HepG2 (cell line): ENCODE measurements at places on chromosomes 5 and 9.

DNA sequence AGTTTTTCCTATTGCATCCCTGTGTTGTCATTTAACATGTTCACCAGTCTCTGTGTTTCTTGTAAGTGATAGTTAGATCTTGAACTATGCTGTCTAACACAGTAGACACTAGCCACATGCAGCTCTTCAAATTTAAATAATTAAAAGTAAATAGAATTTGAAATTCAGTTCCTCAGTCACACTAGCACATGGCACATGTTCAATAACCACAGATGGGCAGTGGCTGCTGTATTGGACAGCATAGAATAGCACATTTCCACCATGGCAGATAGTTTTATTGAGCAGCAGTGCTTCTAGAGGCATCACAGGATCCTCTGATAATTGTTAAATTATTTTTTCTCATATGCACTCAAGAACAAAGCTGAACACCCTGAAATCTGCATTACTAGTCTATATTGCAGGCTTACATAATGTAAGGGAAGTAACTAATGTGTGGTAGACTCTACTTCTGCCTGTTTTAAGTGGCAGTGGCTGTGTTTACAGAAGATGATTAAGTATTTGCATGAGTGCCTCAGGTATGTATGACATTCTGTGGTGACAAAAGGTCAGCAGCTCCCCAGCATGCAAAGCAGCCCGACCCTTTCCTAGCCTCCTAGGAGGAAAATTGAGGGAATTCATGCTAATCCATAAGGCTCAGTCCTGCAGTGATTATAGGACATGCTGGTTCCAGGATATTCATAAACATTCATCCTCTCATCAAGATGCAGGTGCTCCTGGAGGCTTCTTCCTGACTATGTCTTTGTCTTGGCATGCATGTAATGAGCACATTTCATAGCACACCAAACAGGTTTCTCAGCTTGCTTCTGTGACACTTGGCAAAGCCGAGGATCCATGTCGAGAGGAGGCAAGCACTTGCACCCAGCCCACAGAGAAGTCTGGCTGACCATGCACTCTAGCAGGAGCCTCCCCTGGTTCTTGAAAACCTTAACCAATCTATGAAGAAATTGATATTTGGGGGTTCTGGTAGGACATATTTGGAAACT lies 45.5 kb downstream of the SH3RF2 start:
- DNase-seq: peak; percentile 79

GRCh38 chr5:15285901-15286583 lies 213.9 kb upstream of the FBXL7 start:
- DNase-seq: no peak

DNA sequence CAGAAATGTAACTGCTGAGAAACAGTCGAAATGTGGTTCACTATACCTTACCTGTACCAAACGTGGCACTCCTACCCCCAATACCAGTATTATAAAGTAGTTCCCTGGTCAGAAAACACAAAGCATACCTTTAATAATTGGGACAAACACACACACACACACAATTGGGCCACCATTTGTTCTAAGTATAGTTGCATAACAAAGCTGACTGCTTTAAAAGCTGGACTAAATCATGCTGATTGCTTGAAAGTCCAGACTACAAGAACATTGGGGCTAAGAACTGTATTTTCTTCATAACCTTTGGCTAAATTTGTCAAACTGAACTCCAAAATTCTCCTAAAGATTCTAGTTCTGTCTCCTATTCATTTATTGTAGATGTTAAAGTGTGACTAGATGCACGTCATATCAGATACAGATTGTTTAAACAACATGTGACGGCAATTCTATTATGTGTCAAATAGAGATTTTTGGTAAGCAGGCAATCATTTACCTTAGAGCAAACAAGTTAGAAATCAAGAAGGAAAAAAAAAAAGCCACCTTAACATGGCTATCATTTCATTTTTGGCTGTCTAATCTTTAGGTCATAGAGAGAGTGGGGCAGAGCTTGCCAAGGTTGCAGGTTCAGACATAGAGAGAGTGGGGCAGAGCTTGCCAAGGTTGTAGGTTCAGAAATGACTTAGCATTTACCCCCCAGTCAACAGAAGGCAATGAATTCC lies 265.1 kb downstream of the ARL15 start:
- DNase-seq: peak; percentile 8

- peak; percentile 74 for DNase-seq
Observed at GRCh38 chr9:3526165-3526996, 580 bp upstream of the RFX3 start.

- DNase-seq: no peak
Observed at GRCh38 chr5:159773062-159773924, 143.0 kb upstream of the ADRA1B start.

GRCh38 chr9:27107241-27107640 lies 1.8 kb upstream of the TEK start:
- no peak for DNase-seq

- DNase-seq: no peak
Observed at GRCh38 chr9:132239518-132239917, 77.7 kb downstream of the NTNG2 start.

DNA sequence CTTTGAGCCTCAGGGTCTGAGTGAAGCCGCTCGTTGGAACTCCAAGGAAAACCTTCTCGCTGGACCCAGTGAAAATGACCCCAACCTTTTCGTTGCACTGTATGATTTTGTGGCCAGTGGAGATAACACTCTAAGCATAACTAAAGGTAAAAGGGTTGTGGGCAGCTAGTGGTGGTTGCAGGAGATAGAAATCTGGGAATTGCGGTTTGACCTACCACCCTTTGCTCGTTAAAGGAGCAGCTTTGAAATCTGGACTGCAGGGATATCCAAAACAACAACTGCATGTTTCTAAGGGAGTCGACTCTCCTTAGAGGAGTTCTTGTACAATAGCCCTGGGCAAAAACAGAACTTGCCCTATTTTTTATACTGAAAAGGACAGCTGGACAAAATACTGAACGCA lies 19.0 kb downstream of the ABL1 start:
- no peak for DNase-seq

DNA sequence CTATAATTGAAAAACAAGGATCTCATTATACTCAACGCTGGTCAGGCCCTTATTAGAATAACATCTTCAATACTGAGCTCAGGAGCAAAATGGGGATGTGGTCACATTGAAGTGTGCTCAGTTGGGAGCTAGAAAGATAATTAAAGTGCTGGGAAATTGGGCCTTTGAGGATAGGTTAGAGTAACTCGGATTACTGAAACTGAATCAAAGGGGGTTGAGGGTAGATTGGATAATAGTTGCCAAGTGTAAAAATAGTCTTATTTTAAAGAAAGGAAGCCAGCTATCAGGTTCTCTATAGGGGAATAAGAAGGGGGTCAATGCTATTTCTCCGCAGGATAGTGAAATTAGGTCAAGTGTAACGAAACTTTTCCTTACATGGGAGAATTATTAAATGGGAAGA lies 391.0 kb upstream of the PTPRD start:
- no peak for DNase-seq

- DNase-seq: no peak
Observed at GRCh38 chr5:97778451-97778850, 595.4 kb upstream of the RIOK2 start.

DNA sequence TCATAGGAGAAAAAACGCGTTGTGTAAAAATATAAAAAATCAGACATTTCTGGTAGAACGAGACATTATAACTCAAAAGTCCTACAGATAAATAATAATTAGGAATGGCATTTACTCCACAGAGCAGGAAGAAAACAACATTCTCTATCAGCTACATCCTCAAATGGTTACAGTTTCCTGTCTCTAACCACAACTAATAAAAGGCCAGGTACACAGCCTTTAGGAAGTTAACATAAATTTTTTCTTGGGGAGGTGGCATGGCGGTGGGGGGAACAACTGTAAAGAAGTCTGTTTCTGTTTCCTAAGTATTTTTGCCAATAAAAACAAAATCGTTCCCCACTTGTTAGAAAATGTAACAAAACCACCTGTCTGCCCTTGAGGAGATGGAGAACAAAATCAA lies 44.5 kb downstream of the INSYN2B start:
- DNase-seq: no peak

- peak; percentile 70 for DNase-seq
Observed at GRCh38 chr5:61768692-61769281, 436.7 kb downstream of the ZSWIM6 start.

DNA sequence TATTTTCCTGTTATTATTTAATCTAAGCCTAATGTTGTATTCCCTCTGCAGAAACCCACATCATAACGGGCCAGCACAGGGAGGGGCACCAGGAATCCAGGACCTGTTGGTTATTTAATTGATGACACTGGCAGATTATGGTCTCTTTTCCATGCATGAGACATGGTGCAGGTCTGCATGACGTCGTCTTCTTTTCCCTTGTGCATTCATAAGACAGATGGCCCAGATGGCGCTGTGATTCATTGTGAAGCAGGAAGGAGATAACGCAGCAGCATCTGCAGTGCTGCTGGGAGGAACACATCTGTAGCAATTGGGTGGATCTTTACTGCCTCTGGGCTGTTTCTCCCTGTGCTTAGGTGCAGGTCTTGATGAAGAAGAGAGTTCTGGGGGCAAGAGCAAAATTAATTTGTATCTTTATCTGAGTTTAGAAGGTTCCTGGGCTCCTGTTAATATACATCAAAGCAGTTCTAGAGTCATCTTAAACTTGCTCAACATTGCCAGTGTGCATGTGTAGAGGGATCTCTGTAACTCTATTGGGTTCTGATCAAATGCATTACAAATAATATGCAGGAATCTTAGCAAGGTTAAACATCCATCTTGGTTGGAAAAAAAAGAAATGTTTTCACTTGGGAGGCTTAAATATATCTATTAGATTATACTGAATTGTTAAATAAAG lies 176.1 kb downstream of the PCSK1 start:
- DNase-seq: no peak

GRCh38 chr5:97072696-97073095 lies 69.7 kb downstream of the LIX1 start:
- DNase-seq: no peak

DNA sequence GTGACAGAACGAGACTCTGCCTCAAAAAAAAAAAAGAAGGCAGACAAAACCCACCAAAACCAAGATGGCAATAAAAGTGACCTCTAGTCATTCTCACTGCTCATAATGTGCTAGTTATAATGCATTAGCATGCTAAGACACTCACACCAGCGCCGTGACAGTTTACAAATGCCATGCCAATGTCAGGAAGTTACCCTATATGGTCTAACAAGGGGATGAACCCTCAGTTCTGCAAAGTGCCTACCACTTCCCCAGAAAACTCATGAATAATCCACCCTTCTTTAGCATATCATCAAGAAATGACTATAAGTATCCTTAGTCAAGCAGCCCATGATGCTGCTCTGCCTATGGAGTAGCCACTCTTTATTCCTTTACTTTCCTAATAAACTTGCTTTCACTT lies 4.7 kb upstream of the BICD2 start:
- no peak for DNase-seq

DNA sequence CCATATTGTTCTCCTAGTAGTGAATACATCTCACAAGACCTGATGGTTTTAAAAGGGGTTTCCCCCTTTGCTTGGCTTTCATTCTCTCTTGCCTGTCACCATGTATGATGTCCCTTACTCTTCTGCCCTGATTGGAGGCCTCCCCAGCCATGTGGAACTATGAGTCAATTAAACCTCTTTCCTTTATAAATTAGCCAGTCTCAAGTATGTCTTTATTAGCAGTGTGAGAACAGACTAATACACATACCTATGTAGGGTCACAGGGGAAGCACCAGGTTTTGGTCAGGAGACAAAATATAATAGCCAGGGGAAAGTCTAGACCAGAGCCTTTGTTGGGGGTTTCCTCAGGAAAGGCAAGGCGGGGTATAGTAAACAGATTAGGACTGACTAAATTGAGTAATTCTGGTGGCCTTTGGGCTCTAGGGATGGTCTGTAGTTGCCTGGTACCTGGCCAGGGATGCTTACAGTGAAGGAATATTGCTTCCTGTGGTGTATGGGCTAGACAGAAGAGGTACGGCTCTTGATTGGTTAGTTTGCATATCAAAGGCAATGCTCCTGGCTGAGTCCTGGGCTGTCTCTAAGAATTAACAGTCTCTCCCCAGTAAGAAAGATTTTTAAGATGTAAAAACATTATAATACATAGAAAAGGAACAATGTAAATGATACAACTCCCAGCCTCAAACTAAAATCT lies 254.5 kb downstream of the ELAVL2 start:
- DNase-seq: no peak

GRCh38 chr9:123422635-123423310 lies 66.8 kb downstream of the CRB2 start:
- no peak for DNase-seq

- DNase-seq: no peak
Observed at GRCh38 chr5:129639331-129639730, 108.6 kb upstream of the MINAR2 start.

- DNase-seq: no peak
Observed at GRCh38 chr5:174751154-174752000, 27.0 kb downstream of the MSX2 start.

- no peak for DNase-seq
Observed at GRCh38 chr5:68932830-68933434, 160.9 kb upstream of the SLC30A5 start.

- DNase-seq: no peak
Observed at GRCh38 chr5:54171645-54172384, 138.6 kb downstream of the ARL15 start.

- DNase-seq: peak; percentile 78
Observed at GRCh38 chr5:132883261-132883834, 9.9 kb downstream of the LEAP2 start.

GRCh38 chr5:148514344-148514743 lies 130.6 kb downstream of the FBXO38 start:
- DNase-seq: no peak

- DNase-seq: no peak
Observed at GRCh38 chr5:102876610-102877009, 121.5 kb downstream of the PAM start.

GRCh38 chr5:35854248-35854647 lies 2.4 kb upstream of the IL7R start:
- DNase-seq: no peak

DNA sequence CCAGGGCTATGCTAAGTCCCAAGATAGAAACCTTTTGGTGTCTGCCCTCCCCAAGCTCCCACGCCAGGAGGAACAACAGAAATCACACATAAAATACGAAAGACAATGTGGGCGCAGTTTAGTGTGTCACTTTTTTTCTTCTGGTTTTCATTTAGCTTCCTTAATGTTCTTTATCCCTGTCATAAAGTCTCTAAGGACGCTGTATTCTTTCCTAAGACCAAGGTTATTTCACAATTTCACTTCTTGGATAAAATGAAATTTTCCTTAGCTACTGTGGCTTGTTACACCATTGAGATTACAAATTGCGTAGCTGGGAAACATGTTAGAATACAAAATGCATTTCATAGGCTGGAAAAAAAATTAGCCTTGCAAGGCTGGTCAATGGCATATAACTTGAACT lies 85.4 kb downstream of the GLIS3 start:
- no peak for DNase-seq

GRCh38 chr9:76459694-76460635 lies 983 bp downstream of the GCNT1 start:
- peak; percentile 13 for DNase-seq

- DNase-seq: no peak
Observed at GRCh38 chr9:70263421-70263820, 4.6 kb downstream of the SMC5 start.

GRCh38 chr5:123119334-123119986 lies 30.4 kb downstream of the PRDM6 start:
- peak; percentile 17 for DNase-seq

- no peak for DNase-seq
Observed at GRCh38 chr5:42520203-42520602, 97.0 kb downstream of the GHR start.
